Stimulated activated CD4-positive, alpha-beta T cell treated with anti-CD3 and anti-CD28 coated beads, Interleukin-1b, Interleukin-23, amount 100 ng/mL, for 24 hours (primary cell): ENCODE measurements at places on chromosomes 1 and 21.
A peak's percentile ranks its signal among the peaks of the same experiment; 100 is the strongest.

GRCh38 chr21:14356746-14357145 is 26.2 kb downstream of the HSPA13 start:
- DNase-seq = no peak

DNA sequence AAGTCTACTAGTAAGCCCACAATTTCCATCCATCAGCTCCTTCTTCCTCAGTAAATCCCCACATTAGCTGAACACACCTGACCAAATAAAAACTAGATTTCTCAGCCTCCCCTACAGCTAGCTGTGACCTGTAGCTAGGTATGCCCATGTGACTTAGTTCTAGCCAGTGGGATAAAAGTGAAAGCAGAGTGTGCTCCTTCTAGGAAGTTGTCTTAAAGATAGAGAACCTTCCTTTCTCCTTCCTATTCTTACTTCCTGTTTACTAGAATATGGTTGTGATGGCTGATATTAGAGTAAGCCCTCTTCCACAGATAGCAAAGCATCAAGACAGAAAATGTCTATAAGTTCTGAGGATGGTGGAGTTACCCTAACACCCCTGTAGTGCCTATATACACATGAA is 67.0 kb downstream of the PIK3R3 start:
- DNase-seq = no peak

DNA sequence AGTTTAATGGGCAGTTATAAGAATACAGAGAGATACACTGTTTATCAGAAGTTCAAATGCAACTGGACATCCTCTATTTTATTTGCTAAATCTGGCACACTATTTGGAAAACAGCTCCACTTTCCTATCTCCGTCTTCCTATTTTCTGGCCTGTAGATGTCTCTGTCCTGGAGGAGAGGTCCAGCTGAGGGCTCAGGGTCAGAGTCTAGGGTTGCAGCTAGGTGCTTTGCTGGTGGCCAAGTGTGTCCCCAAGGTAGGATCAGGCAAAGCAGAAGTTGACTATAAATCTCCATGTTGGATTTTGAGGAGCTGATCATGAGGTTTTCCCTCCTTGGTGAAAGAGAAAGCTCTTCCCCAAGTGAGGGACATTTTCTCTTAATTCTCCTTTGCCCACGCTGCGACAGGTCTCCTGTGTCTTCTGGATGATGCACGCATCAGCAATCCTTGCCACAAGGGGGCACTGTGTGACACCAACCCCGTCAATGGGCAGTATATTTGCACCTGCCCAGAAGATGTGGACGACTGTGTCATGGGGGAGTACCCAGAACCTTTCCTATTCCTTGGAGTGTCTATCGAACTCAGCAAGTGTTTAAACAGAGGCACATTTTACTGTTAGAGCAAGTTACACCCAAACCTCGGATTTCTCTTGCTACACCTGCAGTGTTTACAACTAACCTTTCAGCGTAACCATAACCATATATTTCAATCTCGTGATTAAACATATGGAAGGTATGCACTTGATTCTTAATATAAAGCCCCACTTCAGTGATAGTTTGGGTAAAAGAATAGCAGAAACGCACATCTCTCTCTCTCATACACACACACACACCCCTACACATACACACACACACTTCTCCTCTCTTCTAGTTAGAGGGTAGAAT is 10.2 kb downstream of the ADAM30 start:
- peak; percentile 10 for DNase-seq

DNA sequence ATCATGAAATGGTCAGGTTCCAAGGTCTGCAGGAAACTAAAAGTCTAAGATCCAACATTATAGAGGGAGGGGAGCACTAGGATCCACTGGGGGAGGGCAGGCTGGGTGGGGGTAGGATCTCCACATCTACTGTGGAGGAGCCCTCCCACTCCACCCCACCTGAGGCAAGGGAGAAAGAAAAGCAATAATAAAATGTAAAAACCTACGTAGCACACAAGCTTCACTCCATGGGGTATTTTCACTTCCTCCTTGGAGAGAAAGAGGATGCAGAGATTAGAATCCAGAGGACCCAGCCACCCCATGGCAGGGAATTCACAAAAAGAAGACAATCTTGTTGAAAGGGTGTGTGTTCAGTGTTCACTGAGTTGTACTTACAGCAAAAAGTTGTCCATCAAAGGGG is 14.4 kb downstream of the SPOCD1 start:
- no peak for DNase-seq
